Fibroblast of upper back skin (primary cell): ENCODE measurements at places on chromosomes 13 and 19.

- no peak for DNase-seq
Observed at GRCh38 chr13:91805605-91806004, 407.2 kb downstream of the GPC5 start.

- DNase-seq: peak; percentile 13
Observed at GRCh38 chr13:79385694-79386093, 20.4 kb downstream of the RBM26 start.

- no peak for DNase-seq
Observed at GRCh38 chr19:29676586-29676985, 11.3 kb downstream of the PLEKHF1 start.

DNA sequence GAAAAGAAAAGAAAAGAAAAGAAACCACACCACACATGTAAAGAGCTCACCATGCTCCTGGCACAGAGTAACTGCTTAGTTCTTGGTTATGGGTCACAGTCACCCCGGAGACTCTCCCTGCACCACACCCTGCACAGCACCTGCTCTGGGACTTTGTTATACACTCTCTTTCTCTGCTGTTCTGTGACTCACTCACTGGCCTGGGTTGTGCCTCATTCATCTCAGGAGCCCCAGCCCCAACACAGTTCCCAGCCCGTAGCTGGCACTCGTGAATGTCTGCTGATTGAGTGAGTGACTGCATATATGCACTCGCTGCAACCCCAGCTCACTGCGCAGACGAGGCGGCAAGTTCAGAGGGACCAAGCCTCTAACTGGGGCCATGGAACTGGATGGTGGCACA, 22.9 kb upstream of the ZNF507 start:
- DNase-seq: no peak

GRCh38 chr13:113963376-113963775, 10.5 kb downstream of the C13orf46 start:
- no peak for DNase-seq

- DNase-seq: no peak
Observed at GRCh38 chr13:50842990-50843256, 569 bp downstream of the DLEU7 start.
